ENCODE measurements at places on chromosomes 12 and 14. TPM values are rescaled to one million over a fixed set of nuclear protein-coding genes. Genes with fewer than 3 reads are reported as not detected.

- no peaks in the 10 kb centered on the region for H3K4me1 ChIP-seq
- H3K27ac ChIP-seq = peak overlapping the region; percentile 41
- DNase-seq = peak; percentile 79
- H3K36me3 ChIP-seq = no peaks in the 10 kb centered on the region
- H3K4me3 ChIP-seq = no peak overlapping the region
Measured at GRCh38 chr12:98612696-98613334, 19.3 kb downstream of the SLC25A3 start.

DNA sequence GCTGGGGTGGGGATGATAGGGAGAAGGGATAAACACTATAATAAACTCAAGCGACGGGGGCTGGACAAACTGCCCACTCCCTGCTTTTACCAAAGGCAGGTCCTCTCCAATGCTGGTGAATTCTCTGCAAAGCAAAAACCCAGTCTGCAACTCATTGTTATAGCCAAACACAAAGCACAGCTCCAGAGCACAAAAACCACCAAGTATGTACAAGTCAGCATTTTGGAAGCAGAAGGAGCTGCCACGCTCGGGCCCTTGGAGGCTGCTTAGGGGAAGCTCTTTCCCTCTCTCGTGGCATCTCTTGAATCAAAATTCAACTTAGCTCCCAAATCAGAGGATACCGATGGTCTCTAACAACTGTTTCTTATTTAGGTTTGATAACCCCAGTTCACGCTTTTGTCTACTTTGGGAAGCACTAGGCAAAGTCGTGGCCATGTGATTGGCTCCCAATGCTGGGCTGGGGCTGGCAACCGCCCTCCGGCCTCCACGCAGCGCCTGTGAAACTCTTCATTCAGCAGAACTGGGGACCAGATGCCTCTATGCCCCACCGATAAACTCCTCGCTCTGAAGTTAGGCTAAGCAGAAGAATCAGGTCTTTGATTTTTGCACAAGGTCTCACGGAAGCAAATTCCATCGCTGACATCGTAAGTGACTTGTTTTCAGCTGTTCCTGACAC, 158.5 kb upstream of the FOXN3 start:
- no peak overlapping the region for H3K27ac ChIP-seq
- no peaks in the 10 kb centered on the region for H3K27me3 ChIP-seq
- no peak overlapping the region for H3K4me3 ChIP-seq

- H3K27me3 ChIP-seq = no peaks in the 10 kb centered on the region
- DNase-seq = no peak
- H3K4me3 ChIP-seq = no peak overlapping the region
- H3K27ac ChIP-seq = peak overlapping the region; percentile 51
Measured at GRCh38 chr12:27237790-27238771, 6.0 kb upstream of the STK38L start.

- H3K4me3 ChIP-seq = no peak overlapping the region
- DNase-seq = no peak
- H3K27me3 ChIP-seq = no peaks in the 10 kb centered on the region
Measured at GRCh38 chr12:27463511-27464219, 17.1 kb downstream of the SMCO2 start.

DNA sequence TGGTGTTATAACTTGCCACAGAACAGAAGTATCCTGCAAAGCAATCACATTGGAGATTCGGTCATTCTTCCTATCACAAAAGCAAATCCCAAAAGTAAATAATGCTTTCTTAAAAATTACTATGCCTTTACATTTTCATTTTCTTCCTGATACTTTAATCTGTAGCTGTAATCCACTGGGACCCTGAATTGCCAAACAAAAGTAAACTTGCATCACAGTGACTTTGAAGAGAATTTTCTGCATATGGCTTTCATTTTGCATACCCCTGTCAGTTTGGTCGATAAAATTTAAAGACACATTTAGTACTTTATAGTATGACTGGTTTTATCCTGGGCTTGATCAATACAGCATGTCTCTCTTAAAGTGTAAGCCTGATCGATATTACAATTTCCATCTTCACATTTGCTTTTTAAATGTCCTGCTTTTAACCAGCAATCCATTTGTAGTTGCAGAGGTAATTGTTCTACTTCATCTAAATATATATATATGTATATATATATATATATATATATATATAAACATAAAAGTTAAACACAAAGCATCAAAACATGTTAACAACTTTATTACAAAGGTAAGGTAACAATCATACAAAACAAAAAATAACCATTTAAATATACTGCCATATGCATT, 53.7 kb upstream of the PLEKHA5 start:
- H3K4me3 ChIP-seq = no peak overlapping the region
- no peak for DNase-seq
- no peaks in the 10 kb centered on the region for H3K36me3 ChIP-seq

GRCh38 chr12:103707446-103707845, 120.4 kb downstream of the STAB2 start:
- no peaks in the 10 kb centered on the region for H3K4me1 ChIP-seq
- no peak overlapping the region for H3K27ac ChIP-seq
- no peak for DNase-seq
- no peaks in the 10 kb centered on the region for H3K27me3 ChIP-seq

DNA sequence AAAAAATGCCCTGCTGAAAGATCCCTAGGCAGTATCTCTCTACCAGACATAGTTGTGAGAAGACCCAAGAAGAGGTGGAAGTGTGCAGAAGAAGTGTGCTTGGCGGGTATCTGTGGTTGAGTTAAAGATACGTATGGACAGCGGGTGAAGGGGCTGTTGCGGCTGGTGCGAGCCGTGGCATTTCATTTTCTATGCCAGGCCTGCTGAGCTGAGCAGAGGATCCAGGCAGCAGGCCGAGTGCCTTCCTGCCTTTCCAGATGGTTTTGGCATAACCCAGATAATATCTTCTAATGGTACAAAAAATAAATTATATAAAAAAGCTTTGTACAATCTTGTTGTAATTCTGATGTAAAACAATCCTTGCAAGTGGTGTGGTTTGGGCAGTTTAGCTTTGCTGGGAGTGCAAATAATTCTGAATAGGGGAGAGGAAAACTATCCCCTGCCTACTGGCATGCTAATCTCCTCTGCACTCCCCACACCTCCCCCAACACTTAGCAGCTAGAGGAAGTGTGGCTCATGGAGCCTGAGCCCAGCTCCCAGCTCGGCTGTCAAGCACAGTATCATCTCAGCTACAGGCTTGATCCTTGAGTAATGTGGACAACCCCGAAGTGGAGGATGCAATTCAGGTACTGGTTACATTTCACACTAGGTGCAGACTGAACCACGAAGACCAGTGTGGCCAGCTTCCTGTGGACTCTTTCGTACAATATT, 168.9 kb downstream of the VRK1 start:
- H3K27ac ChIP-seq = no peak overlapping the region
- DNase-seq = no peak
- no peak overlapping the region for H3K4me3 ChIP-seq

- H3K4me1 ChIP-seq = no peaks in the 10 kb centered on the region
- H3K4me3 ChIP-seq = no peak overlapping the region
- no peak for DNase-seq
Measured at GRCh38 chr14:81555051-81555450, 21.4 kb upstream of the SEL1L start.

- H3K36me3 ChIP-seq = no peaks in the 10 kb centered on the region
- H3K27ac ChIP-seq = peak overlapping the region; percentile 84
- DNase-seq = no peak
- H3K27me3 ChIP-seq = no peaks in the 10 kb centered on the region
Measured at GRCh38 chr12:6183689-6184428, 16.3 kb upstream of the CD9 start.

GRCh38 chr12:18811273-18811672, 73.4 kb downstream of the CAPZA3 start:
- no peak for DNase-seq
- H3K4me3 ChIP-seq = no peak overlapping the region
- H3K27ac ChIP-seq = no peak overlapping the region
- H3K27me3 ChIP-seq = no peaks in the 10 kb centered on the region
- no peaks in the 10 kb centered on the region for H3K36me3 ChIP-seq
- no peaks in the 10 kb centered on the region for H3K4me1 ChIP-seq

DNA sequence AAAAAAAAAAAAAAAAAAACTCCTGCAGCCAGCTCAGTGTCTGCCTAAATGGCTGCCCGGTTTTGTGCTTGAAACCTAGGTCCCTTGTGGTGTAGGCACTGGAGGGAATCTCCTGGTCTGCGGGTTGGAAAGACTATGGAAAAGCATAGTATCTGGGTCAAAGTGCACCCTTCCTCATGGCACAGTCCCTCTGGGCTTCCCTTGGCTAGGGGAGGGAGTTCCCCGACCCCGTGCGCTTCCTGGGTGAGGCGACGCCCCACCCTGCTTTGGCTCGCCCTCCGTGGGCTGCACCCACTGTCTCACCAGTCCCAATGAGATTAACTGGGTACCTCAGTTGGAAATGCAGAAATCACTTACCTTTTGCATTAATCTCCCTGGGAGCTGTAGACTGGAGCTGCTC, 14.3 kb downstream of the PTCSC3 start:
- H3K27ac ChIP-seq = no peak overlapping the region
- no peaks in the 10 kb centered on the region for H3K36me3 ChIP-seq
- DNase-seq = no peak
- H3K27me3 ChIP-seq = peaks cover 5% of the 10 kb centered on the region
- H3K4me3 ChIP-seq = no peak overlapping the region

- no peak for DNase-seq
- H3K4me1 ChIP-seq = no peaks in the 10 kb centered on the region
- no peaks in the 10 kb centered on the region for H3K27me3 ChIP-seq
- H3K27ac ChIP-seq = no peak overlapping the region
Measured at GRCh38 chr12:118773956-118774723, 207.2 kb upstream of the SRRM4 start.

DNA sequence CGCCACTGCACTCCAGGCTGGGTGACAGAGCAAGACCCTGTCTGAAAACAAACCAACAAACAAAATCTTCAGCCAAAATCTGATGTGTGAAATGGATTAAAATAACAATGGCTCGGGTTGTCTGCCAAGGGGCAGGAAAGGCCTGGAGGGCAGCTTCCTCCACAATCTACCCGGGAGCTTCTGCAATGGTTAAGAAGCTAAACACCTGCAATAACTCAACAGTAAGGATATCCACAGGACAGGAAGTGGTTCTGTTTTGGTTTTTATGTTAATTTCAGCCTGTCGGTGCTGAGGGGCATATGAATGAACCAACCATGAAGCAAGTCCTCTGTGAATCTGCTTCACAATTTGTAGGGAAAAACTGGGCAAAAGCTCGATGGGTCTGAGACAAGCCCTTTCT, 34.4 kb downstream of the RAD52 start:
- no peak overlapping the region for H3K27ac ChIP-seq
- H3K4me1 ChIP-seq = peaks cover 56% of the 10 kb centered on the region
- no peaks in the 10 kb centered on the region for H3K27me3 ChIP-seq
- H3K4me3 ChIP-seq = no peak overlapping the region
- no peak for DNase-seq

GRCh38 chr14:51430633-51431032, 190.6 kb downstream of the TMX1 start:
- H3K4me1 ChIP-seq = no peaks in the 10 kb centered on the region
- no peak overlapping the region for H3K4me3 ChIP-seq
- no peaks in the 10 kb centered on the region for H3K36me3 ChIP-seq
- no peaks in the 10 kb centered on the region for H3K27me3 ChIP-seq

DNA sequence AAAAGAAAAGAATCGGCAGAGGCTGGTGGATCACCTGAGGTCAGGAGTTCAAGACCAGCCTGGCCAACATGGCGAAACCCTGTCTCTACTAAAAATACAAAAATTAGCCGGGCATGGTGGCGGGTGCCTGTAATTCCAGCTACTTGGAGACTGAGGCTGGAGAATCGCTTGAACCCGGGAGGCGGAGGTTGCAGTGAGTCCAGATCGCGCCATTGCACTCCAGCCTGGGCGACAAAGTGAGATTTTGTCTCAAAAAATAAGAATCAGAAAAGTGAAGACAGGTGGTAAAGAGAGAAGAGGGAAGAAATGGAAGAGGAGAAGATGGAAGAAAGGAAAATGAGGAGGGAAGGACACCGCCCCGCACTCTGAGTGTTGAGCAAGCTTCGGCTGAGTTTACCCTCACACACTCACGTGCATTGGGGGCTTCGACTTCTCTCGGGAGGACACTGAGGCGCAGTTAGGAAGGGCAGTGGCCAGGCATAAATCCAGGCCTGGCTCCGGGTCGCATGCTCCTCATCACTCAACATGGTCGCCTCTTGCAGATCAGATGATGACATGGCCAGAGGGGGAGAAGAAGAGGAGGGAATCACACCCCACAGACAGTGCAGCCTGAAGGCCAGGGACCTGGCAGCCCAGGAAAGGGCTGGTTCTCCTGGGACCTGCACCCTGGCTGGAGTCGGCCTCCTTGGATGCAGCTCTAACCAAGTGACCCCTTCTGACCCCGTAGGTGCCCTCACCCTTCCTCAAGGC, 61.1 kb downstream of the PRMT8 start:
- H3K36me3 ChIP-seq = no peaks in the 10 kb centered on the region
- no peak for DNase-seq
- H3K27ac ChIP-seq = no peak overlapping the region
- no peak overlapping the region for H3K4me3 ChIP-seq

- H3K4me3 ChIP-seq = no peak overlapping the region
- H3K4me1 ChIP-seq = peaks cover 7% of the 10 kb centered on the region
- no peak for DNase-seq
- no peaks in the 10 kb centered on the region for H3K36me3 ChIP-seq
Measured at GRCh38 chr14:74524076-74524811, 30.7 kb downstream of the ISCA2 start.

DNA sequence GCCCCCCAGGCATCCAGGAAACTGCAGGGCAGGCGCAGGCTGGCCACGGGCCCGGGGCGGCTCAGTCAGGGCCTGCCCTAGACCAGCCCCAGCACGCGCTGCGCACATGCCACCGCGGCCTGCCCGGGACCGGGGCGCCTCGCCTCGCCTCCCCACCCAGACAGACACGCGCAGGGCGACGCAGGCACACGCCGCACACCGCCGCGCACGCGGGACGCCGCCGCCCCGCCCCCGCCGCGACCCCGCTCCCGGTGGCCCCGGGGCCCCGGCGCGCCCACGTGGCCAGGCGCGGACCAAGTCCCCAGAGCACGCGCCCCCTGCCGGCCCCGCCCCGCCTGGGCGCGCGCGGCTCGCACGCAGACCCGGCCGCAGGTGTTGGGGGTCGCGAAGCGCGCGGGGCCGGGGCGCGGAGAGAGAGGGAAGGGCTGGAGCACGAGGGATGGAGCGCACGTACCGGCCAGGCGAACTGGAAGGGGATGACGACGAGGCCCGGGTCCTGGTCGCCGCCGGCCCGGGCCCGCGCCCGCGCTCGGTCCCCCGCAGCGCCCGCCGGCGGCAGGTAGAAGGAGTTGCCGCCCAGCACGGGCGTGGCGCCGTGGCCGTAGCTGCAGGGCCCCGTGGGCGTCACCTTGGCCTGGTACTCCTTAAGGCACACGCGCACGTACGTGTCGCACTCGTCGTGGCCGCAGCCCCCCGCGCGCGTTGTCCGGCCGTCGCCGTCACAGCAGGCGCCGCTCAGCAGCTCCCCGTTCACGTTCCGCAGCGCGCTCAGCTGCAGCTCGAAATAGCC, 1.1 kb downstream of the JAG2 start:
- no peak overlapping the region for H3K27ac ChIP-seq
- H3K27me3 ChIP-seq = peaks cover 38% of the 10 kb centered on the region
- peaks cover 4% of the 10 kb centered on the region for H3K4me1 ChIP-seq
- DNase-seq = no peak
- peak overlapping the region; percentile 46 for H3K4me3 ChIP-seq

CD163L1 gene
- total RNA-seq = 112 TPM

LRRC9 gene
- not detected for total RNA-seq

SLC22A17 gene
- total RNA-seq = 8.0 TPM

GPR162 gene
- total RNA-seq = 3.4 TPM

RPL10L gene
- total RNA-seq = not detected

DEPDC4 gene
- 1.4 TPM for total RNA-seq

GEMIN2 gene
- total RNA-seq = 14.8 TPM

RERGL gene
- total RNA-seq = 0.77 TPM

GARIN6 gene
- total RNA-seq = not detected

TRHDE gene
- 32.7 TPM for total RNA-seq

CCDC184 gene
- 1.7 TPM for total RNA-seq

GPR84 gene
- total RNA-seq = 1.8 TPM

CIROP gene
- total RNA-seq = not detected

Data from spleen (tissue), 13 donors.